ENCODE measurements at places on chromosomes 4 and X.

GRCh38 chr4:47187608-47188007 is 156.2 kb downstream of the GABRB1 start:
- no peak for DNase-seq
- no peak overlapping the region for H3K4me3 ChIP-seq
- no peaks in the 10 kb centered on the region for H3K4me1 ChIP-seq
- no peak overlapping the region for H3K27ac ChIP-seq

DNA sequence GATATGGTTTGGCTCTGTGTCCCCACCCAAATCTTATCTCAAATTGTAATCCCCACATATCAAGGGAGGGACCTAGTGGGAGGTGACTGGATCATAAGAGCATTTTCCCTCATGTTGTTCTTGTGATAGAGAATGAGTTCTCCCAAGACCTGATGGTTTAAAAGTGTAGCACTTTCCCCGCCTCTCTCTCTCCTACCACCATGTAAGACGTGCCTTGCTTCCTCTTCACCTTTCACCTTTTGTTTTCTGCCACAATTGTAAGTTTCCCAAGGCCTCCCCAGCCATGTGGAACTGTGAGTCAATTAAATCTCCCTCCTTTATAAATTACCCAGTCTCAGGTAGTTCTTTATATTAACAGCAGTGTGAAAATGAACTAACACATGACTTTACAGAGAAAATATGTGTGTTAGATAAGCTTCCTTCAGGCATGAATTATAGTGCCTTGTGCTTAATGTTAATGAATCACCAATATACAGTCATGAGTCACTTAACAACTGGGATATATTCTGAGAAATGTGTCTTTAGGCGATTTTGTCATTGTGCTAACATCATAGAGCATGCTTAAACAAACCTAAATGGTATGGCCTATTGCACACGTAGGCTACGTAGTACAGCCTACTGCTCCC is 37.9 kb downstream of the PDGFC start:
- no peaks in the 10 kb centered on the region for H3K4me1 ChIP-seq
- H3K36me3 ChIP-seq, result no peaks in the 10 kb centered on the region
- no peak overlapping the region for H3K27ac ChIP-seq
- no peak overlapping the region for H3K4me3 ChIP-seq

DNA sequence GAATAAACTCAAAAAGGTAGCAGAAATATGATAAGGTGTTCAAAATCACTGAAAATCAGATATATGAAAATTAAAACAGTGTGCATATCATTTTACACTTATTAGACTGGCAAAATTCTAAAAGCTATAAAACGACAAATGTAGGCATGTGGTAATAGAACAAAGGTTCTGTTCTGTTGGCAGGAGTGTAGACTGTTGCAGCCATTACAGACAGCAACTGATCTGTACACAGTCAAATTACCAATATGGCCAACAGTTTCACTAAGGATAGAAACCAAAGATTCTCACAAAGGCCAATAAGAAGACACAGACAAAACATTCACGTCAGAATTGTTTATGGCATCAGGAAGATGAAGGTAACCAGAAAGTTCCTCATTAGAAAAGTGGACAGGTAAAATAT is 112.8 kb upstream of the PLS3 start:
- no peaks in the 10 kb centered on the region for H3K36me3 ChIP-seq
- no peak overlapping the region for H3K4me3 ChIP-seq
- no peaks in the 10 kb centered on the region for H3K4me1 ChIP-seq
- DNase-seq, result no peak
- H3K27me3 ChIP-seq, result no peaks in the 10 kb centered on the region
- no peak overlapping the region for H3K27ac ChIP-seq

- H3K4me3 ChIP-seq, result no peak overlapping the region
- H3K36me3 ChIP-seq, result no peaks in the 10 kb centered on the region
- H3K27ac ChIP-seq, result no peak overlapping the region
- no peaks in the 10 kb centered on the region for H3K4me1 ChIP-seq
- no peaks in the 10 kb centered on the region for H3K27me3 ChIP-seq
Observed at GRCh38 chr4:154677300-154677699, 64.8 kb upstream of the FGG start.

GRCh38 chr4:107213880-107214279 is 177.8 kb upstream of the DKK2 start:
- H3K4me1 ChIP-seq, result no peaks in the 10 kb centered on the region
- H3K27ac ChIP-seq, result no peak overlapping the region
- no peak overlapping the region for H3K4me3 ChIP-seq
- DNase-seq, result no peak

GRCh38 chr4:142440093-142440492 is 406.0 kb downstream of the INPP4B start:
- no peaks in the 10 kb centered on the region for H3K27me3 ChIP-seq
- H3K27ac ChIP-seq, result no peak overlapping the region
- H3K4me1 ChIP-seq, result no peaks in the 10 kb centered on the region
- DNase-seq, result no peak

- no peaks in the 10 kb centered on the region for H3K27me3 ChIP-seq
- peak; percentile 44 for DNase-seq
- H3K36me3 ChIP-seq, result peaks cover 12% of the 10 kb centered on the region
- H3K4me1 ChIP-seq, result peaks cover 26% of the 10 kb centered on the region
- H3K4me3 ChIP-seq, result peak overlapping the region; percentile 71
Observed at GRCh38 chrX:120456973-120457372, 12.1 kb downstream of the LAMP2 start.

All from CD4-positive, CD25-positive, alpha-beta regulatory T cell (primary cell).